SW480 (cell line): ENCODE measurements at places on chromosomes 13 and 19.

GRCh38 chr19:37217480-37217774 lies 587 bp upstream of the ZNF383 start:
- no peak for DNase-seq

- DNase-seq = no peak
These were observed 1146.2 kb upstream of the SPRY2 start for GRCh38 chr13:81487151-81487550.

DNA sequence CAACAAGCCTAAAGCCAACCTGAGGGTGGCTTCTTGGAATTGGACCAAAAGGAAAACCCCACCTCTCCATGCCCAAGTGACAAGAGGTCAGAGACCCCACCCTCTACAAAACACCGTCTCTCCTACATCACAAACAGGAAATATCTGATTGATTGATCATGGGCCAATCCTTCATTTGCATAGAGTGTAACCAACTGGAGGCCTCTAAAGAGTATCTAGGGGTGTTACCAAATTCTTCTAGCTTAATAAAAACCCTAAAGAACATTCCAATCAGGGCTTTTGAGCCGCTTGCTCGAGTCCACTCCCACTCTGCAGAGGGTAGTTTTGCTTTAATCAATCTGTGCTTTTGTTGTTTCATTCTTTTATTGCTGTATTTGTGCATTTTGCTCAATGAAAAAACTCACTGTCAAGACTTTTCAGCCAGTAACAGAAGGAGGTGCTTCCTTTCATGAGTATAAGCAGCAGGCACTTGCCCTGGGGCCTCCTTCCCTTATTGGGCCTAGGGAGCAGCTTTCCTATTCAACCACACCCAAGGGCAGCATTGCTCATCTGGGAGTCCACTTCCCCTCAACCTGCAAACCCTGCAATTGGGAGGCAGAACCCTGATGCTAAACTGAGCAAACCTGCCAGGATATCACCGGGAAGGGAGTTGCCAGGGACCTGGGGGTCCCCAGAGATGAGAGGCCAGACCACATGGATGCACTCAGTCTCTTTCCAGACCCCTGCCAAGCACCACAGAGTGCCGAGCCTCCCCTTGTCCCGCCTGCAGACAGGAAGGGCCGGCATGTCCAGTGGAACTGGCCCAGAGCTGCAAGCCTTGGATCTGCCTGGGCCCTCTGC lies 154.3 kb upstream of the VSTM2B start:
- no peak for DNase-seq

- peak; percentile 44 for DNase-seq
These were observed at the start of gene ZNF813 for GRCh38 chr19:53467485-53468262. ZNF813 (plus strand) TSS chr19:53467733; CDS start chr19:53483823, 16,090 bp downstream.

DNA sequence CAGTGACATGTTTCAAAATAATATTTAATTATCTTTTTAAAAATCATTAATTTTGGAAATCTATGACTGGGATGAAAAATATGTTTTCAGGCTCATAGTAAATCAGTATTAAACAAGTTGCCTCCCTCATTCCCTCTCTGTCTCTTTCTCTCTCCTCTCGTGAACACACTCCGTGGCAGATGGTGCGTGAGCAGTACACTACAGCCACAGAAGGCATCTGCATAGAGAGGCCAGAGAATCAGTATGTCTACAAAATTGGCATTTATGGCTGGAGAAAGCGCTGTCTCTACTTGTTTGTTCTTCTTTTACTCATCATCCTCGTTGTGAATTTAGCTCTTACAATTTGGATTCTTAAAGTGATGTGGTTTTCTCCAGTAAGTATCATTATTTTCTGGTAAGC lies 22.7 kb downstream of the SGCG start:
- no peak for DNase-seq

- DNase-seq = no peak
These were observed 56.1 kb downstream of the KL start for GRCh38 chr13:33072282-33072681.

DNA sequence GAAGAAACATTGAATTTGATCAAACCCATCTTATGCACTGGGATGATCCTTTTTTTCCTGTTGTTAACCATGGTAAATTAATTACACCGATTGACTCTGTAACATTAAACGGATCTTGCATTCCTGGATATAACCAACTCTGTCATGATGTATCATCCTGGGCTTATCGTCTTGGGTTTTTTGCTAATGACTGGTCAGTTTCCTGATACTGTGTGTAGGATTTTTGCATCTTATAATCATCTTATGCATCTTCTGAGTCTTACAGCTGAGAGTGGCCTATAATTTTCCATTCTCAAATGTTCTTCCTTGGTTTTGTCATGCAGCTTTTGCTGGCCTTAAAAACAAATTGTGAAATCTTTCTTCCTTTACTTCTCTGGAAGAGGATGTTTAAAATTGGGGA lies 12.8 kb downstream of the DCUN1D2 start:
- no peak for DNase-seq

DNA sequence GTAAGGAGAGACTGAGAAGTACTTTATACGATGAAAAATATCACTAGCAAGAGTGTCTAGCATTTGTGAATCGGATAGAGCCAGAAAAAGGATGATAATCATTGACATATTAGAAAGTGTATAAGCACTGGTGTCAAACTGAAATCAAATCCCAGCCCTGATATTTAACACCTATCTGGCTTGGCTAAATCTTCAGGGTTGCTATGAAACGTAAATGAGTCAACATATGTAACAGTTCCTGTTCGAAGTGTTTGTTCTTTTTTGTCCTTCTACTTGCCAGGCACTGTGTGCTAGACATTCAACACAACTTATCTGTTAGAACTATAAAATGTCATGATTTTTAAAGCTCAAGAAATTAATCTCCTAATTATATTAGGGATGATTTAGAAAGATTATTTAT lies 40.8 kb downstream of the SERPINE3 start:
- DNase-seq = no peak

- no peak for DNase-seq
These were observed 41.1 kb downstream of the ZNF729 start for GRCh38 chr19:22327321-22327720.

DNA sequence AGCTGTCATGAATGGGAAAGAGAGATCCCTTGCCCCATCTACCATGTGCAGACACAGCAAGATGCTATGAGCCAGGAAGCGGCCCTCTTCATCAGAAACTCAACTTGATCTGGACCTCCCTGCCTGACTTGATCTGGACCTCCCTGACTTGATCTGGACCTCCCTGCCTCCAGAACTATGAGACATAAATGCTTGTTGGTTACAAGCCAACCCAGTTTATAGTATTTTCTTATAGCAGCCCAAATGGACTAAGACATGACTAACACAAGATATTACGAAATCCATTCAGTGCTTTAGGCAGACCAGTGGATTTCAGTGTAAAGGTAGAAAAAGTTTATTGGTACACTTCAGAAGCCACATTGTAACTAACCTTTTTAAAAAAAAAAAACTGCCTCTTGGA lies 15.6 kb downstream of the PCID2 start:
- DNase-seq = no peak

GRCh38 chr13:30927595-30927994 lies 4.9 kb upstream of the TEX26 start:
- DNase-seq = no peak

DNA sequence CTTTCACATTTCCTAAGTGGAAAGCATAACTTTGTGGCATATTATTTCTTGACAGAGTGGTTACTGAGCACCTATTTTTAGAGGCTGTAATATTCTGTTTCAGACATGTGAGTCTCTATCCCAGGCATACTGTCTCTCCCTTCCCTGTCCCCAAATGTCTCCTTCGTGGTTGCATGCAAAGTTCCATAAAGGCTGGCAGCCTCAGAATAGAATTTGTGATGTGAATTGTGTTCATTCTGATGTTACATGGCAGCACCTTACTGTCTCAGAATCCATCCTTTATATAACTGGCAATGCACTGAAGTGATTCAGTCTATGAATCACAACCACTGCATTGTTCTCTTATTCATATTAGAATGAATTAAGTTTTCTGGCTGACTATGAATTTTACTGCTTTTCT lies 89.0 kb upstream of the SLC7A1 start:
- DNase-seq = no peak

DNA sequence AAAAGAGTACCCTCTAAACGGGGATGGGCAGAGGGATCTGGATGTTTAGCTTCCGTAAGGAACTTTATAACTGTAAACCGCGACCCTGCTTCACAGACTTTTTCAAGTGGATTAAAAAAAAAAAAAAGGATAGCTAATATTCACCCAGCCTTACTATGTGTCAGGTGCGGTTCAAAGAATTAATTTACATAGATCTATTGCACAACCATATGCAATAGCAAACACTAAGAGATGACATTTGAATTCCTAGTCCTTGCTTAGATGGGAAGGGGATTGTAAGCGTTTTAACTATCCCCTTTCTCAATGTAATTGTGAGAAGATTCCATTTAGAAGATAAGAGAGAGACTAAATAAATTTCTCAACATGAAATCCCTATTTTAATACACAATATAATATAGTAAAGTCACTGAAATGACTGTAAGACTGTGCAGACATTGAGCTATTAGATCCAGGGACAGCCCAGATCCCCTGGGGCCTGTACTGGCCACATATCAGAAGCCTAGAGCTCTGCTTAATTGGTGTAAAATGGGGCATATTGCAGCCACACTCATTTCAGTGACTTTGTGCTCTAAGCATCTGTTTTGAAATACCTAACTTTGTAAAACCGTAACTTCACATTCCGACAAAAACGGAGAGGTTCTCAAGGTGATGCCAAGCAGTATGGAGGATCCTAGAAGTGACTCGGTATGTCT lies 13.6 kb downstream of the LATS2 start:
- DNase-seq = no peak

DNA sequence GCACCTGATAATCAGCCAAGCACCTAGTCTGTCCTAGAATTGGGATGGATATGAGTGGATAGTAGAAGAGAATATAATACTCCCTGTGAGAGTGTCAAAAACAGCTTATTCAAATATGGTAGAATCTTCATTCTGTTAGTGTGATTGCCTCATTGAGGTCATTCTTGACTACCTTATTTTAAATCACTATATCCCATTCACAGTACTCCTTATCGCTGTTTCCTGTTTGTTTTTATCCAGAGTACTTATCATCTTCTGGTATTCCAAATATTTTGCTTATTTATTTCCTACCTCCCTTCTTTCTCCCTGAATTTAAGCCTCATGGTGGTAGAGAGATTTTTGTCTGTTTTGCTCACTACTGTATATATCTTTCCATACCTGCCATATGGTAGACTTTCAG lies 9.9 kb downstream of the NDFIP2 start:
- no peak for DNase-seq

DNA sequence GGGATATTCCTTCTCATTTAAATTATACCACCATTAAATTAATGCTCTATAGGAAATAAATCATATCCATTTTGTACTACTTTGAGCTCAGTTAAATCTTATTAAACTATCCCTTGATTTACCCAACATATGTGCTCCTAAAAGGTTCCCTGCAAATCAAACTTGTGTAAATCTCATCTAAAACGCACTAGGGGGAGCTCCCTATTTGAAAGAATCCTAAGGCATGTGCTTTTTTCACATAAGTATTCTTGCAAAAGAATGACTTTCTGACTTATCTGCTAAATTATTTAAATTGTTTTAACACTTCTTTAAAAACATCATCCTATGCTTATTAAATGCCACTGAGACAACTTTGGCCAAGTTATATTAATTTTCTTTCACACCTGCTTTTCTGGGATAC lies 7.9 kb downstream of the INTS6 start:
- DNase-seq = peak; percentile 25

- DNase-seq = no peak
These were observed 10.8 kb downstream of the LATS2 start for GRCh38 chr13:21050288-21051197.

- DNase-seq = no peak
These were observed 41.4 kb downstream of the SIPA1L3 start for GRCh38 chr19:37948362-37948761.

DNA sequence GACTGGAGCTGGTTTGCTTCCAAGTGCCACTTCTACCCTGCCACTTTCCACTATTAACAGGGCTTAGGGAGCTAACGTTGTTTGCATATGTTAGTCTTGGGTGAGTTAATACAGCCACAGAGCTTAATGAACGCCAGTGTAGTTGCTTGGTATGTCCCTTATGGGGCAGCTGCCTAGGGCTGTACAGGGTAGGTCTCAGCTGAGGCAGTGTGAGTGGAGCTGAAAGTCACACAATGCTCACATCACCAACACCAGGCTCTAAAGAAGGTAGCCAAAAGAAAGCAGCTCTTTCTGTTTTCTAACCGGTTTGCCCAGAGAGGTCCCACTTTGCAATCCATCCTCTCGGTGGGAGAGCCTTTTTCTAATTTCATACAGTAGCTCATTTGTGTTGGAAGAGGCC lies 186.2 kb downstream of the RGCC start:
- DNase-seq = no peak

GRCh38 chr13:36764536-36764935 lies 54.5 kb upstream of the RFXAP start:
- DNase-seq = no peak
